NCI-H146 (cell line): ENCODE measurements at places on chromosomes 5 and 9.

- DNase-seq, result no peak
Observed at GRCh38 chr5:32088214-32088613, 85.9 kb downstream of the GOLPH3 start.

DNA sequence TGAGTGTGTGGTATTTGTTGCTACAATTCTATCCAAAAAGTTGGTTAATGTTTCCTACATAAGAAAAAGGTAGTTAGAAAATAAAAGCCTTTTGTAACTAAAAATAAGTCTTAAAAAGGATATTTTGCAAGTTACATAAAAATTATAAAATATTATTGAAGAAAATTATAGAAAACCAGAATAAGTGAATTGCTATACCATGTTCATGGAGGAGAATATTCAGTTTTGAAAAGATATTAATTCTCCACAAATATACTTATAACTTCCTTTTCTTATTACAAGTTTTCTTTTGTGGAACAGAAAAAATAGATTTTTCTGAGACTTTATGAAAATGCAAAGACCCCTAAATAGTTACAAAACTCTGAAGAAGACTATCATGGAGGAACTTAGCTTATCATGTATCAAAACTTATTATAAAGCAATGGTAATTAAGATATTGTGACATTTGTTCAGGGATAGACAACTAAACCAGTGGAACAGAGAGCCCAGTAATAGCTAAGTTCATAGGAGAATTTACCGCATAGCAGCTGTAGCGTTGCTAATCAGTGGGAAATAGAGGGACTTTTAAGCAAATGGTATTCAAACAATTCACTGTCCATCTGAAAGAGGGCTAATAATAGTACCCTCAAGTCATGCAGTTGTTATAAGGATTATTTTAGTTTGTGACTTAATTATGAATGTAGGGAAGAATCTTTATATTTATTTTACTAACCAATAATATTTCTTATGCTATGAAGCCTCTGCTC, 515.2 kb upstream of the ZNF608 start:
- DNase-seq, result no peak

GRCh38 chr9:91500509-91501014, 76.9 kb upstream of the NFIL3 start:
- no peak for DNase-seq

DNA sequence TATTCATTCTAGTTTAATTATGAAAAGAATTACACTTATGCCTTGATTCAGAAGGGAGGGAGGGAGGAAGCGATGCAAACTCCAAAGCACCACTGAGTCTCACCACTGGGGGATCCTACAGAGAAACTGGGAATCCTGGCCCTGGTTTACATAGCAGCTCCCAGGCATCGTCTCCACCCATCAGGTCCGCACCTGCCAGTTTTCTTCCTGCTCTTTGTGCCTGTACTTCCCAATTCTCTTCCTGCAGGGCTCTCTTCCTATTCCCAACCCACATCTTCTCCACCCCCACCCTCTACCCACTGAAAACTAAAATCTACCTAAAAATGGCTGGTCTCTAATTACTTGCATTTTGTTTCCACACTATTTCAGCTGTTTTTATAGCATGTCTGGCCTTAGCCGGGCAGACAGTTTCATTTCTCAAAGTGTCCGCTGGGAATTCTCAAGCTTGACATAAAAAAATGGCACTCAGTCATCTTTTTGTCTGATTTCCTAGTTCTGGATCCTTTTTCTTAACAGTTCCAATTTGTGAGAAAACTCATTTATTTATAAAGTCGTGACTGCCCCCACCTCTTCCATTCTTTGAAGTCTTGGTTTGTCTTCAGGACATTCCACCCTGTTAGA, 1.6 kb upstream of the TNIP1 start:
- DNase-seq, result peak; percentile 35

GRCh38 chr9:33731142-33731541, 64.2 kb upstream of the PRSS3 start:
- DNase-seq, result no peak

- DNase-seq, result no peak
Observed at GRCh38 chr9:86829496-86830046, 117.7 kb downstream of the GAS1 start.

DNA sequence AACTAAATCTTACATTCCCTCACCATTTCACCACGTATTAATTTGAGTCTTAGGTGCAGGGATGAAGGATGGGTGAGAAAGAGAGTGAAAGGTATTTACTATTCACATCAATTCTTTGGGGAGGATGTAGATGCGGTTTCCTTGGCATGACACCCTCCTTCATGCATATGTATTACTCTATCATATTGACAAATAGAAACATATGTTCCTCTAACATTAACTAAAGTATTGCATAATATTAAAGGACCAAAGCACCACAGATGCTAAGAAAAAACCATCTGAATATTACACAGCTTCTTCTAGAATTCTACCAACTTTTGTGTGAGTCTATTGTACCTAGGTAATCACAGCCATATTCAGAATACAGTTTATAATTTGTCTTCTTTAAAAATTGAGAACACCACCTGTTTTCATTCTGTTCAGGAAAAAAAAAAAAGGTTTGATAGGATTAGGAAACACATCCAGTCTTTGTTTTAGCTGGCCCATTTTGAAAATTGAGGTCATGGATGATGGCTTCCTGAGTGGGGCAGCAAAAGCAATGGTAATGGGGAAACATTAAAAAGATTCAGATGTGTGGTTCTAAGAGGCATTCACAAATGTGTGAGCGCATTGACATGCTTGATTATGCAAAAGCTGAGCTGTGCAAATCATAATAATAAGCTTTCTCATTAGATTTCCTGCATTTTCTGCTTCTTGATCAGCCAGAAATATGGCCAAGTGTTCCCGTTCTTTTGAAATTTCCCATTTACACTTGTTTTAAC, 1011.5 kb upstream of the NUDT12 start:
- no peak for DNase-seq

GRCh38 chr9:127064335-127064734, 58.1 kb downstream of the ANGPTL2 start:
- DNase-seq, result no peak

GRCh38 chr5:81760521-81760920, 9.6 kb upstream of the SSBP2 start:
- DNase-seq, result no peak

GRCh38 chr5:75933489-75933888, 149.7 kb upstream of the SV2C start:
- DNase-seq, result no peak

DNA sequence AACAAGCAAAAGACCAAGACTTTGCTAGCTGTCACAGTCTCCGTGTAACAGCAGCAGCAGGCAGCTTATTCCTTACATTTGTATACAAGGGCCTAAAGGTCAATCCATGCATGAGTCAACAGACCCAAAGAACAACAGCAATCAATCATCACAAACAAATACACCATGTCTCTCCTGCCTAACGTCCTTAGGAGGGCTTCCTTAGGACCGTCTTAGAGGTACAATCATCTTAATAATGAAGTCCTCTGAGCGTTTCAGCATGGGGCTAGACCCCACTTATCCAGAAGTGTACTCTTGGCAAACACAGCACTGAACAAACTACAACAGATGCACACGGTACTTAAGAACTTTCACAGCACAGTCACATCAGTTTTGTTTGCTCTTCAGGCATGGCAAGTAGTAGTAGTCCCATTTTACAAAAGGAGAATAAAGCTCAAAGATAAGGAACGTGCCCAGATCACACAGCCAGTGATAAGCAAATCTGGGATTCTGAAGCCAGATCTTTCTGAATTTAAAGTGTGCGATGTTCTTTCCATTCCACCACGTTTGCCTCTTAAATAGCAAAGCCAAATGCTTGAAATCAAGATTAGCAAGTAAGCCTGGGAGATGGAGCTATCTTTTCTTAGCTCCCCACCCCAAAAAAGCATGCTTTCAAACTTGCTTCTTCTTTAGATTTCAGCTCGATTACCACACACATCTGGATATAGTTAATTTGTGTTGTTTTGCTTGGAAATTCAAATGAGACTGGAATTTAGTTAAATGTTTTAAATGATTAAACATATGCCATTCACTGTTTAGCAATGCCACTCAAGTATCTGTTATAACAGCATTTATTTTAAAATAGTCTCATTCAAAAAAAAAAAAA, 24.2 kb downstream of the PSMB7 start:
- DNase-seq, result no peak

DNA sequence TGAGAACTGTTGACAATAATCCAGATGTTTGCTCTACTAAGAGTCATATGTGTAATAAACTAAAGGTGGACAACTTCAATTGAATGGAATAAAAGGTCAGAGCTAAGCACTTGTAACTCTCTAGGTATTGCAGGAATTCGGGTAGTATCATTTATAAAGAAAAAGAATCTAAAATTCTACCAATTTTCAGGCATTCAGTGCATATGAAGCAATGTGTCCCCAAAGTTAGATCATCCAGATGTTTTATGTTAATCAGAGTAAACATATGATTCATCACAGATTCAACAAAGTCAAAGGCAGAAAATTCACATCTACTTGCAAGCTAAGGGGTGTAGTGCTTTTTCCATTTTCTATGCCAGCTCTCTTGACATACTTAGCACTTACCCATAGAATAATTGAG, 477.1 kb downstream of the PDE4D start:
- no peak for DNase-seq

- peak; percentile 7 for DNase-seq
Observed at GRCh38 chr5:175718401-175719108, 60.7 kb downstream of the HRH2 start.

- DNase-seq, result no peak
Observed at GRCh38 chr5:10578869-10579268, 15.0 kb downstream of the ANKRD33B start.

GRCh38 chr9:16514131-16514530, 356.3 kb downstream of the BNC2 start:
- DNase-seq, result no peak

GRCh38 chr5:149383399-149383798, 4.3 kb upstream of the IL17B start:
- DNase-seq, result no peak

DNA sequence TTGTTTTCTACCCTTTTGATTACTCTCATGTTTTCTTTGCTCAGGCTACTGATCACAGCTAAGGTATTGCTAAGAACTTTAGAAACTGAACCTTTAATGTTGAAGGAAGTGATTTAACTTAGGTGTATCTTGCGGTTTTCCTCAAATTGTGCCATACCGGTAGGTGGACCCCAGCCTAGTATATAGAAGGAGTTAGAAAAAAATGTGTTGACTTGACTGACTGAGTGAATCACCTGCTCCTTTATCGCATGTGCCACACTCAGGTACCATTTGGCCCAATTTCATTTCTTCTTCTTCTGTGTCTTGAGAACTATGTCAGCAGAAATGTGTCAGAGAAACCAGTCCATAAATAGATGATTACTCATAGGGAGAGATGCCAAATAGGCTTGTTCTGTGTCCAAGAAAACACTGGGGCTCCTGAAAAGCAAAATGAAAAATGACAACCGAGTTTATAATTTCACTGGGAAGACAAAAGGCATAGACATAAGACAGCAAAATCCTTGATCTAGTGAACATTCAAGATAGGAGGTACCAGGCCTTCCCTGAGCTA, 19.4 kb downstream of the PLPPR1 start:
- DNase-seq, result no peak

GRCh38 chr9:113998525-113999255, 79.4 kb downstream of the AMBP start:
- no peak for DNase-seq

DNA sequence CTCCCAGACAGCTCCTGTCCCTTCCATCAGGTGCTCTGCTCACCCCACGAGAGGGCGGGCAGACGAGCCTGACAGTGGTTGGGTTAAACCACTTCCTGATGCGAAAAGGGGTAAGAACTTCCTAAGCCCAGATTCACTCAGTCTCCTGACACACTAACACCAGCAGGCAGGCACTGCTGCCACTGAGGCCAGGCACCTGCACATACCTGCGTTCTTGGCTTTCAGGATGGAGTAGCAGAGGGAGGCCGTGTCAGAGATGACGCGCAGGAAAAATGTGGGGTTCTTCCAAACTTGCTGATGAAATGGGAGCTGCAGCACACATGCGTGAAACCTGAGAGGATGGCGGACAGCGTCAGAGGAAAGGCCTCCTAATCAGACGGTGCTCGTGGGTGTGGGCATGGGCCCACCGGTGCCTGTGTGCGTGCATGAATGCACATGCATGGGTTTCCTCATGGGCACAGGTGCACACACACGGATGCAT, 29.9 kb downstream of the SLC6A18 start:
- DNase-seq, result no peak

- DNase-seq, result no peak
Observed at GRCh38 chr5:56622141-56622540, 193.2 kb upstream of the MAP3K1 start.

GRCh38 chr5:139523635-139524445, 37.3 kb upstream of the UBE2D2 start:
- DNase-seq, result no peak

- DNase-seq, result no peak
Observed at GRCh38 chr5:66974256-66974655, 222.3 kb downstream of the CD180 start.

GRCh38 chr5:33807771-33808170, 84.0 kb downstream of the ADAMTS12 start:
- DNase-seq, result no peak

- DNase-seq, result peak; percentile 21
Observed at GRCh38 chr5:1799110-1799601, 481 bp downstream of the MRPL36 start.

- DNase-seq, result peak; percentile 60
Observed at GRCh38 chr9:86099701-86100364, 475 bp upstream of the GOLM1 start.

DNA sequence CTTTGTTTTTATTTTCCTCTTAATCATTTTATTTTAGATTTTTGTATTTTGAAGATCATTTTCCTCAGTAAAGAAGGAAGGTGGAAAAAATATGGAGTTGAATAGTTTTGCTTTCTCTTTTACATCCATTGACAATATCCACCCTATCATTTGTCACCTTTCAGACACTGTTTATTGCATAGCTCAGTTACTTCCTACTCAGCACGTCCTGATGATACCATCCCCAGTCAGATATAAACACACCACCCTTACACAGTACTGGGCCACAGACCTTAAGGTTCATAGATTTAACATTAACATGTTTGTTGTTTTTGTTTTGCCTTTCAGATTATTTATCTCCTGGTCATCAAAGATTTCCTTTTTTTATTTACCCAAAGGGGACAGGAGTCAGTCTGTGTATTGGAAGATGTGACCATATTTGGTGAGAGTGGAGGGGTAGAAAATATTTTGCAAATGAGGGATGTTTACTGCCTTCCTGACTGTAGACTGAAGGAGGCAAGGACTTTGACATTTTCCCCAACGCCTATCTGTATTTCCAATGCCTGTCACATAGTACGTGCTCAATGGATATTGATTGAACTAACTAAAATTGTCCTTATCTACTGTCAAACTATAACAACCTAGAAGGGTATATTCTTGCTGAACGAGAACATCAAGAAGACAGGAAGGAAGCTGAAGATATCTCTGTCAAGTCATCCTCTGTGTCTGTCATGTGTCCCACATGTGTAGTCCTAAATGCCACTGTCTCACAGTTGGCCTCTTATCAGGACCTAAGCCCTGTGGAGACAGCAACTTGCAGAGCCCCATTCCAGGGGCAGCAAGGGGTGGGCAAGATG, 15.6 kb downstream of the STX17 start:
- DNase-seq, result no peak

- peak; percentile 73 for DNase-seq
Observed at GRCh38 chr5:17260549-17260948, 43.1 kb downstream of the BASP1 start.

GRCh38 chr5:14882658-14883580, 11.3 kb upstream of the ANKH start:
- no peak for DNase-seq

- no peak for DNase-seq
Observed at GRCh38 chr9:71901695-71902597, 9.0 kb downstream of the ABHD17B start.
